ENCODE measurements at places on chromosomes 5 and 9.
A peak's percentile ranks its signal among the peaks of the same experiment; 100 is the strongest.

DNA sequence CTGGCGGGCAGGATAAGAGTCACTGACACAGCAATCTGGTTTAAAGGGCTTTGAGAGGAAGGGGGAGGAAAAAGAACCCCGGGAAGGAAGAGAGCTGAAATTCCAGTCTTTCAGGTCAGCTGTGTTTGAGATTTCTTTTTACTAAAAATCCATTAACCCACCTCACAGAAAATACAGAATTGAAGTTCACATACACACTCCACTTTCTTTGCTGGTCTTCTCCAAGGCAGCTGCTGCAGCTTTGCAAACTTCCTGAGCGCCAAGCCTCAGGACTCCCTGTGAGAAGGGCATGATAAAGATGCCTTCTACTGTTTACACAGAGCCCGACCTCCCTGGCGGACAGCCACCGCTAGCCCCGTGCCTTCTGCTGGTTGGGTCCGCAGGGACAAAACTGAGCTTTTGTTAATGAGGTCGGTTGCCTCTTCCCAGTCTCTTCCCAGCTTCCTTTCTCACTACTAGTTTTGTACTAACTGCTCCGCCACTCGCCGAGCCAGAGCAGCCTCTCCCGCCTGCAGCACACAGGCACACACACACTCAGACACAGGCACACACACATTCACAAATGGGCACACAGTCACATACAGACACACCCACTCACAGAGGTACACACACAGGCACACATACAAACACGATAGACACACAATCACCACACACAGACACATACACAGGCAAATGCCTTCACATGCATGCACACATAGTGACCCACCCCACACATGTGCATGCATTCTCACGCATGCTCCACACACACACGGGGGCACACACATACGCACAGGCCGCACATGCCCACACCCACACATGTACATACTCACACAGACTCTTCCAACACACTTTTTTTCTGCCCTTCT lies at the start of gene FREM1:
Gene FREM1 (minus strand): TSS at position 468 of the 845 bp plus-strand sequence. CDS start 41,451 bp downstream, outside the sequence.
- ATAC-seq = no peak

DNA sequence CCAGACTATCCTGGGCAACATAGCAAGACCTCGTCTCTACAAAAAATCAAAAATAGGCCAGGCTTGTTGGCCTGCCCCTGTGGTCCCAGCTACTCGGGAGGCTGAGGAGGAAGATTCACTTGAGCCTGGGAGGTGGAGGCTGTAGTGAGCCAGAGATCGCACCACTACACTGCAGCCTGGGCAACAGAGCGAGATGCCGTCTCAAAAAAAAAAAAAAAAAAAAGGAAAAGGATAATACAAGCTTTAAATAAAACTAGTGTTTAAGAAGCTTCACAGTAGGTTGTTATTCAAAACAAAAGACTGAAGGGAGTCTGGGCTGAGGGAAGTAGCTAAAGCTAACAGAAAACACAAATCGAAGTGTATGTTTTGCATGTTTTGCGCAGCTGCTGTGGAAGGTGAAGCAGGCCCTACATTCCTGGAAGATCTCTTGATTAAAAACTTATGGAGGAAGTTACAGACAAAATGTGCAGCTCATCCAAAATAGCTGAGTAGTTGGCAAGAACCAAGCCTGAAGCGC lies 581 bp upstream of the C9orf40 start:
- ATAC-seq = no peak

DNA sequence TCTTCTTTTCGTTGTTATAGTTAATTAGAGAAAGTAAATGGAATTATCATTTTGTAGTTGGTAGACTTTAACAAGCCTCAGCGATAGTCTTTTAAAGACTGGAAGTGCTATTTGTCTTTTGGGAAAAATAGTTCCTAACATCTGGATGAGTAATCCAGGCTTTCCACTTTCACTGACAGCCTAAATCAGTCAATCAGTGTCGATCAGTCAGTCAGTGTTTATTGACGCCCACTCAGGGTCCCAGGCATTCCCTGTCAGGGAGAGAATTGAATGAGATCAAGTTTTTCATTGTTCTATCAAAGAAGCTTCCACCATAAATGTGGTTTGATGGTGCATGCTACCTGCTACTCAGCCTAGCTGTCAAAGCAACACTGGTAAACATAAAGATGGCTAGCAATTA lies 2.6 kb downstream of the ABL1 start:
- no peak for ATAC-seq

DNA sequence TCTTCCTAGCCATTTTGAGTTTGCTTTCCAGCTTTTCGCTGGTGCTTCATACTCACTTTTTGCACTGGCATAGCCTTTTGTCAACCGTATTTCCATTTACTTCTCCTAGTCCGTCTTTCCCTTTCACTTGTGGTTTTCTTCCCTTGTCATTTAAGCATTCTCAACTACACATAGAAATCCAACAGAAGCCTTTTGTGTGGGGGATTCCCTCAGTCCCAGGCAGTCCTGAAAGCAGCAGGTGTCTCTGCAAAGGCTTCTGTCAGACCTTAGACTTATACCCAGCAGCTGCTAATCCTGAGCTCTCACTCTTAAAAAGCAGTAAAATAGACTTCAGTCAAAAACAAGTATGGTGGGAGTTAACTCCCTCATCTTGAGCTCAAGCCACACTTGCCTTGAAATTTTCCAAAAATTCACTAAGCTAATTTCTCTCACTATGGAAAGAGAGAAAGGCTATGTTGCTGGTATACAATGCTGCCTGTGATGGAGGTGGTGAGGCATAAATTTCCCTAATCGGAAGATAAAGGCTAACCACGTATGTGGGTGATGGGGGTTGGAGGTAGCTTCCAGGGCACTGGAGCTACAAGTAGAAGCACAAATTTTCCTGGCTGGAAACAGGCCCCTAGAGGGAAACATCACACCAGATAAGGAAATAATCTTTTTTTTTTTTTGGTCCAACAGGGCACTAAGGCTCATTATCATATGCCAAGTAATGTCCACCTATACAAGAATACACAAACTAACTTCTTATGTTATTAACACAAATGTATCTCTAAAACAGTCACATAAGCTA lies 34.8 kb upstream of the IFNK start:
- ATAC-seq = no peak

GRCh38 chr9:21995666-21996398 lies 1.2 kb downstream of the CDKN2B-AS1 start:
- ATAC-seq = peak; percentile 3

DNA sequence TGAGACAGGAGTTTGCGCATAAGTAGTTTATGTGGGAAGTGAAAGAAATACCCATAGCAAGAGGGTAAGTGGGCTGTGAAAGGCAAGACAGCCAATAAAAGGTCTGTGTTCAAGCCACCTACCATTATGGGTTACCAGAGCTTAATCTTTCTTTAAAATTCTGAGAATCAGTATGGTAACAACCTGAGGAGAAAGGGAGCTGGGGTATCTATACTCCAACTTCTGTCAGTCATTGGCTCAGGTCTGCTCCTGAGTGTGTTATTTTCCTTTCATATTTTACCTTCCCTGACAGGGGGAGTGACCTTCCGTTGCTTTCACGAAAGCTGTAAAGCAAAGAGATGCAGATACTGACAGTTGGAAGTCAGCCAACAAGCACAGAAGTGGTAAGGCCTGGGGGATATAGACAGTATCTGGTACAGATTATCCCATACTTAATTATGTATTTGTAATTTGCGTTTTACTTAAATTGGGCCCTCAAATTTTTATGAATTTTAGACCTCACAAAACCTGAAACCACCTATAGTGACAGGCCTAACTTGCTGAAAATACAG lies 233.4 kb downstream of the RAB3C start:
- no peak for ATAC-seq

DNA sequence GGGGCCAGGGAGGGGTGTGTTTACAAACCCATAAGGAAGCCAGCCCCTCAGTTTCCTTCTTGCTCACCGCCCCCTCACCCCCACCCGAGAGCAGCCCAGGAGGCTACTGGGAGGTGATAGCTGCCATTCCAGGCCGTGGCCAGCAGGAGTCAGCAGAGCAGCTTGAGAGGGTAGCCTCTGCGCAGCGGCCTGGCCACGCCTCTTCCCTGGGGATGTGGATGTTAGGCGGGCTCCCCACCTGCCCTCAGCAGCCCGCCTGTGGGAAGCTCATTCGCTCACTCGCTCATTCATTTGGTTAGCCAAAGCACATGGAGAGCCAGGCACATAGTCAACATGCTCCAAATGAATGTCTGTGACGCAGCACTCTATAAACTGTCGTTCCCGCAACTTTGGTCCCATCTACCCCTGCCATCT lies 6.1 kb upstream of the DPM2 start:
- ATAC-seq = peak; percentile 86

GRCh38 chr5:14405706-14406553 lies 175.7 kb upstream of the OTULINL start:
- ATAC-seq = no peak

DNA sequence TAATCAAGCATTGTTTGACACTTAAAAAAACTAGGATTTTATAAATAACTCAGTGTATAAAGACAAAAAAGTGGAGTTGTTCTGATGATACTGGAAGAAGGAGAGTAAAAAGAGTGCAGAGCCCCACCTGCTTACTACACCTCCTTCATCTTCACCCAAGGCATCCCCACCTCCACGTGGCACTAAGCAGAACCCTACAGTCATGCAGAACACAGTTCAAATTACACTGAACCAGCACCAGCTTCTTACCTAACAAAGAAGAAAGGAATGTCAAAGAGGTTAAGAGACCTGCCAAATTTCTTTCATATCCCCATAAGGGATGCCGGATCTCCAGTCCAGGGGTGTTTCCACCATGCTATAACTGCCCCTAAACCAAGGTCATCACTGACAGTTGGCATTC lies 55.5 kb downstream of the PDE4D start:
- ATAC-seq = no peak

- ATAC-seq = no peak
Observed at GRCh38 chr5:134571693-134572405, 46.4 kb downstream of the JADE2 start.

- no peak for ATAC-seq
Observed at GRCh38 chr5:82244854-82245635, 33.1 kb downstream of the RPS23 start.

GRCh38 chr9:95791286-95791685 lies 84.2 kb upstream of the ERCC6L2 start:
- ATAC-seq = no peak

DNA sequence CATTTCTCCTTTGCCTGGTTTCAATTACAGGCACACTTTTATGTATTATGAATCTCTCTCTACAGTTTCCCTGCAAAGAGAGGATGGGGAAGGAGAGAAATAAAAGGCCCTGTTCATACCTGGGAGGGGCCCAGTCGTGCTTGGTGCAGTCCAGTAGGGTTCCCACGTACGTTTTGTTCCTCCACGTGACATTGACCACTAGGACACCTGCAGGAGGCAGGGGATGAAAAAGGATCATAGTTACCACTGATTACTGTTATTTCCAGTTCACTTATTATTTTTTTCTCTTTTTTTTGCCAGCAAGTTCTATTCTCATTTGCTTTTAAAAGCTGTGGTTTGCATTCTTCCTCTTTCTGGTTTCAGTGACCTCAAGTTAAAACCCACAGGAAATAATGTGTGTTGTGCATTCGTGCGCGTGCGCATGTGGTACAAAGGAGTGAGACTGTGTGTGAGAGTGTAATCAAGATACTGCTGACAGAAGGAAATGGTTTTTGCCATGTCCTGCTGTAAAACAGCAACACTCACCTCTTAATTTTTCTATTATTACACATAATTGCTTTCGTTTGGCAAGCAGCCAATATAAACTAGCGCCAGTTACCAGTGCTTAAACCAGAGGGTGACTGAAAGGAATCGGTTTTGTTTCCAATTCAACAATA lies 96.8 kb downstream of the ZNF608 start:
- peak; percentile 68 for ATAC-seq

DNA sequence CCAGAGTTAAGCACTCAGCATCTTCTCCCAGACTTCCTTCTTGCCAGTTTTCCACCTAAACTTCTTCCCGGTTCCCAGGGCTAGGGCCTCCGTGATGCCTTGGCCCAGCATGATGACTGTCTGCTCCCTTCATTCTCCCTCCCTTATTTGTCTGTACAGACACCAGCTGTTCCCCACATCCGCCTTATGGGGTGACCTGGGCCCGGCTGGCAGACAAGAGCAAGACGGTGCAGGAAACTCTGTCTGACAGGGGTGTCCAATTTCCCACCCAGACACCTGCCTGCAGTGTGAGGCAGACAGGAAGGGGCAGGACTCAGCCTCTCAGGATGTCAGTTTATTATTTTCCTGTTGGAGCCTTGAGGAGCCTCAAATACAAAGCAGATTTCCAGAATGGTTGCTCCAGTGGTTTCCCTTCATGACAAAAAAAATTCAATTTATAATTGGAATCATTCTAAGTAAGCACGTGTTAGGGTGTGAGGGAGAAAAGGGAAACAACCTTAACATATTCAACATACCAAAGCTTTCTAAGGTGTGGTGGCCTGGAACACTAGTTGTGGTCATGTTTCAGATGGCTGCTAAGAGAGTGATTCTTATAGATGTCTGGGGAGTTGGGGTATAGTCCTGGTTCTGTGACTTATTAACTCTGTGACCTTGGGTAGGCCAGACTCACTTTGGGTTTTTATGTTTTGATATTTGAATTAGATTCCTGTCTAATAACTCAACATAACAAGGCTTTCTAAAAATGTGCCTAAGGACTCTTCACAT lies 234.5 kb downstream of the PAPPA start:
- no peak for ATAC-seq

DNA sequence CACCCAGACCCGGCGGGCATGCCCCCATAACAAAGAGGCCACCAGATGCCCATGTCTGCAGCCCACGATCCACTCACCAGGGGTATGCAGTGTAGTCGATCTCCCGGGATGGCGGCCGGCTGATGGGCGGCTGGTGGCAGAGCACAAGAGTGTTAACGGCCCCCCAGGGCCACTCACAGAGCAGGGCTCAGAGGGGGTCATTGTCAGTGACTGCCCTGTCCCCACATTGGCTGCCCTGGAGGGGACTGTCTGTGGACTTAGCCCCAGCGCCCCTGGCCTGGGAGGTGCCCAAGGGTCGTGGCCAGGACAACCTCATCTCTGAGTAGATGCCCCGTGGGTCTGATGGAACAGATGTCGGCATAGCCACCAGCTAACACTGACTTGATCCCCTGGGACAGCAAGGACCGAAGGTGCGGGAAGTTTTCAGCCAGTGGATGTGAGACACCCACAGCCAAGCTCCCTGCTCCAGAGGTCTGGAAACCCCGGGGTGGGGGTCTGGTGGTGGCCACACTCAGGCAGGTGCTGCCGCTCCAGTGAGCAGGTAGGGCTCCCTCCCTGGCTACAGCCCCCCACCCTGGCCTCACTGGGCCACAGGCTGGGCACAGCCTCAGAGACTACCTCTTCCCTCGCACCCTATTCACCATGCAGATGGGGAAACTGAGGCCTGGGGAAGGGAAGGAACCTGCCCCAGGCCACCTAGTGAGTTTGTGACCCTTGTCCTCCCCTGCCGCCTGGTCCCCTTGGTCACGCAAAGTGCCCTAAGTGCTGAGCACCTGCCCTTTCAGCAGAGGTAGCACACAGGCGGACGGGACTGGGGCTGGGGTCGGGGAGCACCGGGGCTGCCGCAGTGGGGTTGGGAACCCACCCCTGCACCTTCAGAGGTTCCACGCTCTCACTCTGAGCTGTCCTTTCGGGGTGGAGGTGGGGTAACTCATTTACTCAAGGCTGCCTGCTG lies 38.1 kb upstream of the SARDH start:
- ATAC-seq = no peak

DNA sequence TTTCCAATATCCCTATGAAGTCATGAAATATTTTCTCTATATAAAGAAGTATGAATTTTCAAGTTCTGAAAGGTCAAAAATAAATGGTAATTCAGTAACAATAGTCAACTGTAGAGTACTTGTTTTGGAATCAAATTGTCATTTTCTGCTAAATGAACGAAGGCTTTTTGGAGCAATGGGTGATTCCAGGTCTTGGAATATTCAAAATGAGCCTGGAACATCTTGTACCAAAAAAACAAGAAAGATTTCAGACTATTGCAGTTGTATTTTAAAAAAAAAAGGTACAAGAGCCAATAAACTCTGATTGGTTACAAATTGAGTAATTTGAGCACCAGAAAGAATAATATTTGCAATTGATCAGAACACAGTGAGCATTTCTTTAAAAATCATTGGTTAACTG lies 730.1 kb downstream of the DTWD2 start:
- no peak for ATAC-seq
